Omental fat pad (tissue), 4 donors: ENCODE measurements at places on chromosomes 4 and X. TPM values are rescaled to one million over a fixed set of nuclear protein-coding genes. Genes with fewer than 3 reads are reported as not detected.

DNA sequence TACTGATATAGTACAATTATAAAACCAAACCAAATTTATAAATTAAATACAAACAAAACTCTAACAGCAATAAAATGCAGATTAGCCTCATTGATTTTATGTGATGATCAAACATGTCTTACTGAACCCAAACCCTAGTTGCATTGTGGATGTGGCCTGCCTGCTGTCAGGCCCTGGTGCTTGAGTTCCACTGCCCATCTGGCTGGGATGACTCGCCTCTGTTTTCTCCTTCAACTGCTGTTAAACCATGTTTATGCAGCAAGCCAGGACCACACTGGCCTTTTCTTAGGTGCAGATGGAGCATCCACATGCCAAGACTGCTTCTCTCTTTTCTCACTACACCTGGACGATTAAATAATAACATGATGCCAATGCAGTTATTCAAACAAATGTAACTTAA is 22.6 kb downstream of the NAP1L5 start:
- DNase-seq = no peak

DNA sequence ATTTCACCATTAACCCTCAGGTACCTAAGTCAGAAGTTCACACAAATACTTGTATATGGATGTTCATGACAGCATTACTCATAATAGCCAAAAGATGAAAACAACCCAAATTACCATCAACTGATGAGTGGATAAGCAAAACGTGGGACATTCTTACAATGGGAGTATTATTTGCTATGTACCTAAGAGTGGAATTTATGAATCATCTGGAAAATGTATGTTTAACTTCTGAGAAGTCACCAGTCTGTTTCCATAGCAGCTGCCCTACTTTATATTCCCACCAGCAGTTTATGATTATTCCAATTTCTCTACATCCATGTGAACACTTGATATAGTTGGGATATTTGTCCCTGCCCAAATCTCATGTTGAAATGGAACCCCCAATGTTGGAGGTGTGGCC is 1478.9 kb downstream of the PCDH19 start:
- DNase-seq = no peak

DNA sequence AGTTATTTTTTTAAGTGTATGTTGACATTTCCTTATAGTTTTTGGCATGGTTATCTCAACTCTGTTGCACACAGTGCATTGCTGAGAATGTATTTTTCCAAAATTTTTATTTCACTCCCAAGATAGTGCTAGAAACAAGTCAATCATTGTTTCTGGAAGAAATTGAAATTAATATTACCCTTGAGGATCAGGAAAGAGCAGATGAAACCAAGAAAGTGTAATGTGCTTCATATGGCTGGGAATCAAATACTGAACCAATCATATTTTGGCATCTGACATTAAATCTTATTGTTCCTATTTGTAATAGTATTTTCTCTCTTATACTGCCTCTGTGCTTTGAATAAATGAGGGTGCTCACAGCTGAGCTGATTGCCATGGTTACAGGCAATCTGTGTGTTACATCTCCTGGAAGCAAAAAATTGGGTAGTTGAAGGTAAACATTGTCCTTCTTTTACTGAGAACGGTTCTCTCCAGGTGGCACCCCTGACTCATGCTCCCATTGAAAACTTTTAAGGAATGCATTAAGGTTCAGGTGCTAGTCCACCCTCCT is 358.2 kb upstream of the NR3C2 start:
- no peak for DNase-seq

GPC3 gene
- 94.8 TPM for total RNA-seq

DNA sequence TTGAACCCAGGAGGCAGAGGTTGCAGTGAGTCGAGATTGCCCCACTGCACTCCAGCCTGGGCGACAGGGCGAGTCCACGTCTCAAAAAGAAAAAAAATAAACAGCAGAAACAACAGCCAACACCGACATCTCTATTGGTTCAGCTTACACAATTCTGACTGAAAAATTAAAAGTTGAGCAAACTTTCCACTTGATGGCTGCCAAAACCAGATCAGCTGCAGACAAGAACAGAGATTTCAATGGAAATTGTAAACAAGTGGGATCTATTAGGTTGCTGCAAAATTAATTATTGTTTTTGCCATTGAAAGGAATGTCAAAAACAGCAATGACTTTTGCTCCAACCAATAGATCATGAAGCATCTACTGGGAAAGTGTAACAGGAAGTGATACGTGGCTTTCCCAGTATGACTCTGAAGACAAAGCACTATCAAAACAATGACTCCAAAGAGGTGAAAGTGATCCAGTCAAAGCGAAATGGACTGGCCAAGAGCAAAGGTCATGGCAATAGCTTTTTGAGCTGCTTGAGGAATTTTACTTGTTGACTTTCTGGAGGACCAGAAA is 26.3 kb downstream of the UPF3B start:
- no peak for DNase-seq

GRCh38 chr4:133597251-133597650 is 448.2 kb downstream of the PCDH10 start:
- DNase-seq = no peak

DNA sequence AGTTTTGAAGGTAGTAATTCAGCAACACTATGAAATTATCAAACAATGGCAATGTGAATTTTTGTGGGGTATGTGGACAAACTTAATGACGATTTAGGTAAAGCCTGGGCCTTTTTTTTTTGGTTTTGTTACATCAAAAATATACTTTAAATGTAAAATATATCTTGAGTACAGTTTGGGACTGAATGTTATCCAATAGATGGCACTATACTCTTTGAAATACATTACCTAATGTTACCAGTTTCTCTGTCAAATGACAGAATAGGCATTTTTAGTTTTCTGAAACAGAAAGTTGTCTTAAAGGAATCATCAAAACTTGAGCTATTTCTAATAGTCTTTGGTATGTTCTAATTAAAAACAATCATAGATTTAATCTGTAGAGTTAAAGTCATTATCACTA is 1651.9 kb downstream of the C4orf33 start:
- no peak for DNase-seq

TEX13D gene
- total RNA-seq = not detected

GRCh38 chr4:153549405-153549804 is 83.2 kb downstream of the TMEM131L start:
- DNase-seq = no peak

DNA sequence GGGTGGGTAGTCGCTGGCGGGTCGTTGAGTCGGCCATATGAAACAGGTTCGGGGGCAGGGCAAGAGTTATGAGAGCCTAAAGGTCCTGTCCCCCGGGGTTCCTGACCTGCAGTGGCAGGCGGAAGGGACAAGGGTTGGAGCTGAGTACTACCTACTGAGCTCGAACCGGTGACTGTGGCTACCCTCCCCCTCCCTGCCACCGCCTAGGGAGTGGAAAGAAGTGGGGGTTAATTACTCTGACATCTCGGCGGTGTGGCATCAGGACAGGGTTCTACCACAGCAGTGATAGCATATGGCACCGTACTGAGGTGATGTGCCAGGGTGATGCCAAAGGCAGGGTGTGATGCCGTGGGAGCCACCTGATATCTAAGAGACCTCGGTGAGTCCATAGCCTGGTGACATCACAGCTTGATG is 307 bp downstream of the ATG4A start:
- no peak for DNase-seq
